ENCODE measurements at places on chromosomes 7 and 10. TPM values are rescaled to one million over a fixed set of nuclear protein-coding genes. Genes with fewer than 3 reads are reported as not detected.

The GBX1 gene
- not detected for total RNA-seq

The MARVELD1 gene
- 40.8 TPM for total RNA-seq

The ADAMTS14 gene
- 2.1 TPM for total RNA-seq

DNA sequence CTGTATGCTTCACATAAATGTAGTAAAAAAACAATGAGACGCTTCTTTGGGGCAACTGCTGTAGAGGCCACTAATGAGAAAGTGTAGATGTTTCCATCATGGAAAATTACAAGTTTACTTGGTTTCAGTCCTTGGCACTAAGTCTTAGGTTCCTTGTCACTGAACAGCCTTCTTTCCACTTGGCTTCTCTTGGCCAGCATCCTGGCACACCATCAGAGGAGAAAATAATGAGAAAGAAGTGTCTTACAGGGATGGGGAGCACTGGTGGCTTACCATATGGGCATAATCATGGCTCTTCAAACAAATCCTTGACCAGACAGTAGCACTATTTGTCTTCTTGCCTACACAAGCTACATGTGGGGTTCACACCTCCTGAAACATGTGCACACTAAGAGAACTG is 22.5 kb upstream of the SH3PXD2A start:
- no peak for DNase-seq

GRCh38 chr7:132532281-132532680 is 44.0 kb downstream of the PLXNA4 start:
- no peak for DNase-seq

DNA sequence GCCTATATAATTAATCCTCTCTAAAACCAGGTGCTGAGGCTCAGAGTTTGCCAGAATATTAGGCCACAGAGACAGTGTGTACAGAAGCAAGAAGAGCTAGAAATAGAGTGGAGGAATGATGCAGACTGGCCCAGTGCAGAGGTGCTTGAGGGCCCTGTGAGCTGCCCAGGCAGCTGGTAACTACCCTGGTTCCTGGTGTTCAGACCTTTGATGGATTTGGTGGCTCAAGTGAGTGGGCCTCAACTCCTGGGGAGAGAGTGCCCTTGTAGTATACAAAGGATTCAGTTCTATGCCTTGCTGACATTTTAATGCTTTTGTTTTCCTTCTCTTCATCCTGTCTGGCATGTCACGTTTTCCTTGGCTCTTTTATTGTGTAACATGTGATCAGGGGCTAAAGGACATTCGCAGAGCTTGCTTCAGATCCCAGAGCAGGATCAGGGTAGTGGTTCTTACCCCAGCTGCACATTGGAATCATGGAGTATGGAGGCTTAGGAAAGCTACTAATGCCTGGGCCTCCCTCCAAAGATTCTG is 20.0 kb downstream of the LRRC4 start:
- DNase-seq = no peak

GRCh38 chr10:21705828-21706176 is 171.8 kb downstream of the MLLT10 start:
- no peak for DNase-seq

DNA sequence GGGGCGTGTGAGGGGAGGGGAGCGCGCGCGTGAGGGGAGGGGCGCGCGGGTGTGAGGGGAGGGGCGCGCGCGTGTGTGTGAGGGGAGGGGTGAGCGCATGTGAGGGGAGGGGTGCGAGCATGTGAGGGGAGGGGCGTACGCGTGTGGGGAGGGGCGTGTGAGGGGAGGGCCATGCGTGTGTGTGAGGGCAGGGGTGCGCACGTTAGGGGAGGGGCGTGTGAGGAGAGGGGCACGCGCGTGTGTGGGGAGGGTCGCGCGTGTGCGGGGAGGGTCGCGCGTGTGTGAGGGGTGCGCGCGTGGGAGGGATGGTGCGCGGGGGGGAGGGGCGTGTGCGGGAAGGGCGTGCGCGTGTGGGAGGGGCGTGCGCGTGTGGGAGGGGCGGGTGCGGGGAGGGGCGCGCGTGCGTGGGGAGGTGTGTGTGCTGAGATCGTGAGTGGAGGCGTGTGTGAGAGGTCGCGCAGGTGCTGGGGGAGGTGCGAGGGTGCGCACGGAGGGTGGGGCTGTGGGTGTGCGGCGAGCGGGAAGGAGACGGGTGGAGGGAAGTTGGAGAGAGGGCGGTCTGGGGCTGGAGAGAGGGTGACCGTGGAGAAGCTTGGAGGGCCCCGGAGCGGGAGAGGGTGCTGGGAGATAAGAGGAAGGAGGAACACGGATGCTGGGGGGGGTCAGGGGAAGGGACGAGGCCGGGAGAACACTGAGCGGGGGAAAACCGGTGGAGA is 19.7 kb downstream of the MXI1 start:
- peak; percentile 82 for DNase-seq
